ENCODE measurements at places on chromosomes 1 and 21.

GRCh38 chr1:90452491-90452890, 264.6 kb downstream of the BARHL2 start:
- DNase-seq, result no peak

DNA sequence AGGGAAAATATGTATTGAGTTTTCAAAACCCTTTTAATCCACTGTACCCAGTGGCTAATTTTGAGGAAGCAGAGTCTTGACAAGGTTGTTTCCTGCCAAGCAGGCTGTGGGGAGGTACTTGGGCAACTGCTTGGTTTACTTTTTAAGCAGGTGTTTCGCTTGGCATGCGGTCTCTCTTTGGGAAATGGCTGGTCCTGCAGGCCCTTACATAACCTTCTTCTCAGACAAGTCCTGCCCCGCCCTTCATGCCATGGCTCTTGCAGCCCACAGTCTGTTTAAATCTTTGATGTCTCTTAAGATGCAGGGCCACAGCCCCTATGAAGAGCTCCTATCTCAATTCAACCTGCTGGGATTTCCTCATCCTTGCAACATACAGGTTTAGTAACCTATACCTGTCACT, 36.0 kb upstream of the ABCD3 start:
- no peak for DNase-seq

DNA sequence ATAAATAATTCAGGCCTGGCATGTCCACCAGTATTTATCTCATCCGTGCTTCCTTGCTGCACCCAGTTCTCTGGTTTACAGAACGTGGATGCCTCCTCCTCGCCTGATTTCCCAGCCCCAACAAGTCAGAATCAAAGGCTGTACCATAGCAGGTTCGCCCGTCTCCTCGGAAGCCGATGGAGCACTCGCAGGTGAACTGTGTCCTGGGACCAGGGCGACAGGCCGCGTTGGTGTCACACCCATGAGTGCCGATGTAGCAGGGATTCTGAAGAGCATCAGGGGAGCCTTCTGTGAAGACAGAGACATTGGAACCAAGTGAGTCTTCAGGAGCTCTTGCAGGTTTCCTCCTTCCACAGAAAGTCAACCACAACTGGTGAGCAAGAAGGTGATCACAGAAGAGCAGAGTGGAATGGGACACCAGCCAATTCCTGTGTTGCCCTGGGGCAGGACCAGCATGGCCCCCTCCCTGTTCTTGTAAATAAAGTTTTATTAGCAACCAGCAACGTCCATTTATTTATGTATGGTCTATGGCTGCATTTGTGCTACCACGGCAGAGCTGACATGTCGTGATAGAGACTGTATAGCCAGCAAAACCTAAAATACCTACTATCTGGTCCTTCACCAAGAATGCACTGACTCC, 40.8 kb downstream of the NID1 start:
- DNase-seq, result no peak

- DNase-seq, result no peak
These were observed 29.5 kb downstream of the DMAP1 start for GRCh38 chr1:44242746-44243145.

DNA sequence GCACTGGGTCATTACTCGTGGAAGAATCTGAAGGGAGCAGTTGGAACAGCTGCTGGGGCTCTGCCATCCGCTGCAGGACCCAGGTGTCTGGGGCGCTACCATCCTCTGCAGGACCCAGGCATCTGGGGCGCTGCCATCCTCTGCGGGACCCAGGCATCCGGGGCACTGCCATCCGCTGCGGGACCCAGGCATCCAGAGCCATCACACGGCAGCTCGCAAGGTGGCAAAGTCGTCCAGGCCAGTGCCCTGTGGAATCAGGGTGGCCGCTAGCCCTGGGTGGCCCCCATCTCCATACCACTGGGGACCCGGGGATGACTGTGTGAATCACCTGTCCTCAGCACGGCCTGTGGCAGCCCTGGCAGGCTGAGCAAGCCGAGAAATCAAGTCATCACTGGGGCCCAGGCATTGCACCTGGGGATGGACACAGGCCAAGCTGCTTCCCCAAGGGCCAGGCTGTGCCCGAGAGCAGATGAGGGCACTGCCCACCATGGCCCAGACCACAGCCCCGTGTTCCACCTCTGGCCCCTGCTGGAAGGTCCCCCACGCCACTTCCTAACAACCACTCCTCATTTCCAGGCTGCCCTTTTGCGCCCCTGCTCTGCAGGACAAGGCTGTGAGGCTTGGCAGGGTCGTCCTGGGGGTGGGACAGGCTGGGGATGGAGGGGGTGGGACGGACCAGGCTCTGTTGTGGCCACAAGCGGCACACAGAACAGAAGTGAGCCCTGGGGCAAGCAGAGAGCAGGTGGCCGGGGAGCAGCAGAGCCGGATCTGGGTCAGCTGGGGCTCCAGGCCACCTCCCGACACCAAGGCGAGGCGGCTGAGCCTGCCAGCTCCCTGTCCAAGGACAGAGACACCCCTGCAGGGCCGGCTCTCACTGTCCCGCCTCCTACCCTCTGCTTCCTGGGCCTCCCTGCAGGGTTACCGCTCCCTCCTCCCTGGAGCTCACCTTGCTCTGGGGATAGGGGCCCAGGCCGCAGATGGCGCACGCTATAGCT, 12.7 kb downstream of the GABRD start:
- no peak for DNase-seq

All from uterus (tissue), 4 donors.